ENCODE measurements at places on chromosomes 5 and 9. TPM values are rescaled to one million over a fixed set of nuclear protein-coding genes. Genes with fewer than 3 reads are reported as not detected.

The SLC1A3 gene
- total RNA-seq: 22.0 TPM

The NME5 gene
- 2.7 TPM for total RNA-seq

- no peak overlapping the region for H3K27ac ChIP-seq
- no peaks in the 10 kb centered on the region for H3K27me3 ChIP-seq
- H3K4me3 ChIP-seq: no peak overlapping the region
- no peaks in the 10 kb centered on the region for H3K36me3 ChIP-seq
- H3K4me1 ChIP-seq: peaks cover 37% of the 10 kb centered on the region
- DNase-seq: no peak
Measured at GRCh38 chr9:115042781-115043509, 75.0 kb downstream of the TNC start.

- peak overlapping the region; percentile 58 for H3K4me3 ChIP-seq
- H3K4me1 ChIP-seq: peaks cover 38% of the 10 kb centered on the region
- DNase-seq: no peak
- H3K36me3 ChIP-seq: no peaks in the 10 kb centered on the region
- no peaks in the 10 kb centered on the region for H3K27me3 ChIP-seq
Measured at GRCh38 chr9:79572032-79572607, 355 bp downstream of the TLE4 start.

The LEAP2 gene
- 3.1 TPM for total RNA-seq

- H3K27me3 ChIP-seq: no peaks in the 10 kb centered on the region
- no peak overlapping the region for H3K4me3 ChIP-seq
- H3K27ac ChIP-seq: no peak overlapping the region
- H3K36me3 ChIP-seq: no peaks in the 10 kb centered on the region
Measured at GRCh38 chr5:64680289-64680688, 10.0 kb upstream of the SHISAL2B start.

DNA sequence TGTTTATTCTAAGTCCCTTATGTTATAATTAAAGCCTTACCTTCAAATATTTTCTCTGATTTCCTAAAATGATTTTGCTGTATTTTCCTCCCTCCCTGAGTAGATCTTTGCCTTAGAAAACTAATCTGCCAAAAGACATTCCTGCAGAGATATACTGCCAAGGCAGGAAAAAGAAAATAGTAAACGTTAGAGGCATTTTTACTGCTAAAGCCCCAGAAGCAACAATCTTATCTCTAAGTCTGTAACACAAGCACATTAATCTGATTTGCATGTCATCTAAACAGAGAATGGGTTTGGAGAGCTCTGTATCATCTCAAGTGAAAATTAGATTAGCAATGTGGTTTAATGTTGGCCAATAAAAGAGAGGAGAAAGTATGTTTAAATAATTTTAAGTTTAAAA lies 847.7 kb downstream of the MAT2B start:
- no peak for DNase-seq
- no peaks in the 10 kb centered on the region for H3K27me3 ChIP-seq
- H3K4me1 ChIP-seq: no peaks in the 10 kb centered on the region

GRCh38 chr9:30723656-30724055 lies 1660.8 kb upstream of the ACO1 start:
- no peaks in the 10 kb centered on the region for H3K27me3 ChIP-seq
- H3K4me3 ChIP-seq: no peak overlapping the region
- no peaks in the 10 kb centered on the region for H3K4me1 ChIP-seq

DNA sequence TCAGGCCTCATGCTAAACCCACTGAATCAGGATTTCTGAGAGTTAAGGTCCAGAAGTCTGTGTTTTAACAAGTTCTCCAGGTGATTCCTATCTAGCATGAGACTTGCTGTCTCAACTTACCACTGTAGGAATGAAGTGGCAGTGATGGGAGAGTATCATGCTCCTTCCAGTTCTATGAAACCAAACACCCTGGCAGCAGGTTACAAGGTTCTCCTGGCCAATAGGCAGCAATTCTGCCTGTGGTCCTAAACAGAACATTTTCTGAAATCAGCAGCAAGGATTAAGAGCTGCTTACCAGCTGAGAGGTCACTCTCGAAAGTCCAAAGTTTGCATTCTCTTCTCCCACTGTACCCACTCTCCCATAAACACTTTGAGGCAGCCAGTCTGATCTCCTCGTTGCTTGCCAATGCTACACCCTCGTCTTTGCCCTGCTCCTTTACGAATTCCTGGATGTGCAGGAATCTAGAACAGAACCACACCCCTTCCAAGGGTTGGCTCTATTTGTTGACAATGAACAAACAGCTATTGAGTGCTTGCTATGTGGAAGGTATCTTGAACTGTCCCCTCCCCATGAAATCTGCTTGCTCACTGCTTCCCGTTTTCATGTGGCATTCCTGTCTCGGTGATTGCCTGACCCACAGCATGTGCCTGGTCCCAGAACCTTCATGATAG lies 100.5 kb downstream of the TMEM174 start:
- no peak overlapping the region for H3K4me3 ChIP-seq
- no peak for DNase-seq
- H3K27me3 ChIP-seq: no peaks in the 10 kb centered on the region
- no peaks in the 10 kb centered on the region for H3K36me3 ChIP-seq
- H3K4me1 ChIP-seq: peaks cover 44% of the 10 kb centered on the region
- H3K27ac ChIP-seq: peak overlapping the region; percentile 41

- peaks cover under 1% of the 10 kb centered on the region for H3K27me3 ChIP-seq
- peaks cover 2% of the 10 kb centered on the region for H3K4me1 ChIP-seq
- no peak for DNase-seq
- H3K27ac ChIP-seq: no peak overlapping the region
- no peak overlapping the region for H3K4me3 ChIP-seq
Measured at GRCh38 chr9:137269231-137269772, 8.2 kb upstream of the TOR4A start.

- H3K4me3 ChIP-seq: no peak overlapping the region
- H3K4me1 ChIP-seq: no peaks in the 10 kb centered on the region
- H3K27ac ChIP-seq: no peak overlapping the region
Measured at GRCh38 chr5:133742431-133742988, 130.2 kb upstream of the FSTL4 start.

- no peak for DNase-seq
- H3K36me3 ChIP-seq: no peaks in the 10 kb centered on the region
- no peaks in the 10 kb centered on the region for H3K27me3 ChIP-seq
- peak overlapping the region; percentile 53 for H3K4me3 ChIP-seq
- H3K4me1 ChIP-seq: peaks cover 36% of the 10 kb centered on the region
Measured at GRCh38 chr5:73564675-73565074, 764 bp downstream of the ANKRA2 start.

Data from tibial nerve (tissue), 4 donors.